Dorsolateral prefrontal cortex (tissue), 122 donors: ENCODE measurements at places on chromosomes 16 and 17. TPM values are rescaled to one million over a fixed set of nuclear protein-coding genes. Genes with fewer than 3 reads are reported as not detected.

The MYH13 gene
- 0.13 TPM for total RNA-seq

The TNFSF12 gene
- 65.3 TPM for total RNA-seq

The FKBP10 gene
- 12.6 TPM for total RNA-seq

The CA10 gene
- 25.3 TPM for total RNA-seq

The TP53TG3C gene
- not detected for total RNA-seq

The KRTAP9-2 gene
- total RNA-seq: not detected

The NTN3 gene
- 0.93 TPM for total RNA-seq

The CES5A gene
- 1.6 TPM for total RNA-seq

The PTX4 gene
- total RNA-seq: not detected

The HLF gene
- total RNA-seq: 95.9 TPM
